ENCODE measurements at places on chromosomes 4 and X.

GRCh38 chrX:153406011-153406410 is 4.9 kb upstream of the PNMA6E start:
- DNase-seq, result no peak

GRCh38 chrX:149511081-149511480 is 6.0 kb upstream of the IDS start:
- no peak for DNase-seq

DNA sequence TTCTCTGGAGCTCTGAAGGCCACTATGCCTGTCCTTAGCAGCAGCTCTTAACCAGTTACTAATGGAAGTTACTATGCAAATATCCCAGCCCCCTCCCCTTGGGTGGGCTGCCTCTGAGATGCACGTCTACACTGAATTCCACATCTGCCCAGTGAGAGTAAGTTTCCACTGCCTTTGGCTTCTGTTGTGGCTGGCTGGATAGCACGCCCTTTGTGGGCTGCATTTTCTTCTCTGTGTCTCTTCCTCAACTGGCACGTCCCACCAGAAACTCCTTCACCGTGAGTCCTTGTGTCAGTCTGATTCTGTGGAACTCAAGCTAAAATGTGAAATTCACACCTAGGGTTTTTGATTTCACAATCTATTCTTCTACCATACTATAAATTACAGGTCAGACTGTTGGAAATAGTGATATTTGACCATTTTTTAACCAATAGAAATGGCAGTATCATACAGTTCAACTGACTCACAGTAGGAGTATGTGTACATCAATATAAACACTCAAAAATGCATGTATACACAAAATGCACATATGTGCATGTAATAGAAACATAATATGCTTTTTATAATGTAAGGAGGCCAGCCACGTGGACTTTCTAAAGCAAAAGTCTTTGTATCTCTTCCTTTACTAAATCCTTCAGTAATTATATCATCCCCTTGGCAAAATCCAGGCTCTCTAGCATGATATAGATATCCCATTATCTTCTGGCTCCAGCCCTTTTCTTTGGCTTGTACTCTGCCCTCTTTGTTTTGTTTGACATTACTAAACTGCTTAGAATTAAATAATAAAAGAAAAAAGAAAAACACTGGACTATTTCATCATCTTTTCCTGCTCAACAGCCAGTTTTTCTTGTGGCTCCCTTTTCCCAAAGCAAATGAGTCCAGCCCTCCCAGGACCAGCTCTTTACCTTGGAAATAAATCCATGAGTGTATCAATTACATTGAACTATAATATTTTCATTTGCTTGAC is 33.2 kb upstream of the LDB2 start:
- no peak for DNase-seq

DNA sequence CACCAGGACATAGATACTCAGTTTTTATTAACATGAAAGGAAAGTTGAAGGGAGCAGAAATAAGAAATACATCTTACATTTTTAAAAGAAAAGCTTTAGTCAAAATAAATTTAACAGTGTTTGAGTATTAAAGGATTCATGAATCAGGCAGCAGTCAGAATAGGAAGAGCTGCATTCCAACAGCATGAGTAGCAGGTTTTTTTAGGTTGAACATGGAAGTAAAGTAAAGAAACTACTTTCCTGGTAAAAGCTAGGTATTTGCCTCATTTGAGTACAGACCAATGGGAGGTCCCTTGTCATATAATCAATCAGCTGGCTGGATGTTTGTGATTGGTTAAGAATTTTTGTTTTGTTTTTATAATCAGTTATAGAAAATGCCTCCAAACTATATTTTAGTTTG is 645.9 kb upstream of the INTU start:
- no peak for DNase-seq

DNA sequence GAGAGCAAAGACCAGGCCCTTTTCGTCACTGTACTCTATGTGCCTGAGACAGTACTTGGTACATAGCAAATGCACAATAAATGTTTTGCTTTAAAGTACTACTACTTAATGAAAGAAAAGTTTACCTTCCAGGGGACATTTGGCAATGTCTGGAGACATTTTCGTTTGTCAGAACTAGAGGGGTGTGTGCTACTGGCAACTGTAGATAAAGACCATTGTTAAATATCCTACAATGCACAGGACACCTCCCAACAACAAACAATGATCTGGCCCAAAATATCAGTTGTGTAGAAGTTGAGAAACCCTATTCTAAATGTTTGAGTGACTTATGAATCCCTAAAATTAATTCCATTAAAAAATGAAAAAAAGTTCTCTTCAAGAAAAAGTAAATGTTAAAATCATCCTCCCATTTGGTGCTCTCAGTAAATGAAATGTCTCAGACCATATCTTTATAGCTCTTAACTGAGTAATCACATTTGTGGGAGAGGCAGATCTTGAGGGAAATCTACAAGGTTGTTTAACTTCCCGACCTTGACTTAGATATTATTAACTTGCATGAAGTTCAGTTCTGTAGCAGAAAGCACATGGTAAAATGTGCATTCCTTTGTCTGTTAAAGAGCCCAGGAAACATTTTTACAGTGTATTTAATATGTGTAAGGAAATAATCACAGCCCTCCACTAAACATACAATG is 18.5 kb downstream of the EGFL6 start:
- DNase-seq, result no peak

- DNase-seq, result no peak
Measured at GRCh38 chrX:19554786-19555185, 39.5 kb upstream of the MAP3K15 start.

DNA sequence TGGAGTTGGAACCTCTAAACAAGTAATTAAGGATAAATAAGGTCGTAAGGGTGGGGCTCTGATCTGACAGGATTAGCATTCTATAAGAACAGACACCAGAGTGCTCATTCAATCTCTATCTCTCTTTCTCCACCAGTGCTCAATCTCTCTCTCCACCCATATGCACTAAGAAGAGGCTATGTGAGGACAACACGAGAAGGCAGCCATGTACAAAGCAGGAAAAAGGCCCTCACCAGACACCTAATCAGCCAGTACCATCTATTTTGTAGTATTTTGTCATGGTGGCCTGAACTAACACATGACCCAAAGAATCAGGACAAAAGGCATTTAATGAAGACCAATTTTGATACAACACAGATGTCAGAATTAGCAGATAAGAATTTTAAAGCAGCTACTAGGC is 16.8 kb downstream of the RFC1 start:
- DNase-seq, result no peak

GRCh38 chrX:87517571-87518141 is at the start of gene KLHL4:
KLHL4 (plus strand) TSS chrX:87517802; CDS start chrX:87517894, 92 bp downstream.
- DNase-seq, result peak; percentile 57

- DNase-seq, result no peak
Measured at GRCh38 chr4:110516106-110516922, 40.4 kb downstream of the ENPEP start.

GRCh38 chr4:101229116-101229515 is 118.2 kb downstream of the PPP3CA start:
- no peak for DNase-seq

DNA sequence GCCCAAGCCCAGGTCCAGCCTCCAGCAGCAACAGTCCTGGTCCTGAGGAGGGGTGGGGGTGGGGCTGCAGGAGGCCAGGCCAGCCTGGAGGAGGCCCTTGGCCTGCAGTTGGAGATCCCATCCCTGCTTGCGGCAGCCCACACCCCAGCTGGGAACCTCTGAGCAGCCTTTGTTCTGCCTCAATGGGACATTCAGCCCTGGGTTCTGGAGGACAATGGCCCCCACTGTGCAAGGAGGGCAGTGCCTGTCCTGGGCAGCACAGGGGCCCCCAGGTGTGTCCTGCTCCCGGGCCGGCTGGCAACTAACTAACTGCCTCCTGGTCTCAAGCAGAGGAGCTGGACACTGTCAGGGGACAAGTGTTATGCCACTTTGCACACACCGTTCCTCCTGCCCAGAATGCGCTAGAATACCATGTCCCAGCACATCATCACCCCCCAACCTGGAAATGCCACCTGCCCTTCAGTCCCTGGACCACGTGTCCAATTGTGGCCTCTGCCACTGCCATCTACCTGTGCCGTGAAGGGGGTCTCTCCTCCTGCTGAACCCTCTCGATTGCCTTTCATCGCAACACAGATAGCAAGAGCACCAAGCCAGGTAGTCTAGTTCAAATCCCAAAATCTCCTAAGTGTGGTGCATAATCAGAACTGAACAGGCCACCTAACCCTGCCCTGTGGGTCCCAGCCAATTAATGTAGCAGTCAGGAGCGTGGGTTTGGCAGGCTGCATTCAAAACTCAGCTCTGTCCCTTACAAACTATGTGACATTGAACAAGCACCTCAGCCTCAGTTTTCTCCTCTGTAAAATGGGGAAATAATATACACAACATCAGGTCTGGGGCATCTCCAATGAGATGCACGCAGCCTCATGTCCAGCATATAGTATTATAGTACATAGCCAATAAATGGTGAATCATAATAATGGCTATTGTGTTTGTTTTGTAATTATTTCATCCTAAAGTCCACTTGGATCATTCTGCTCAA is 8.8 kb downstream of the PPP2R2C start:
- peak; percentile 33 for DNase-seq

DNA sequence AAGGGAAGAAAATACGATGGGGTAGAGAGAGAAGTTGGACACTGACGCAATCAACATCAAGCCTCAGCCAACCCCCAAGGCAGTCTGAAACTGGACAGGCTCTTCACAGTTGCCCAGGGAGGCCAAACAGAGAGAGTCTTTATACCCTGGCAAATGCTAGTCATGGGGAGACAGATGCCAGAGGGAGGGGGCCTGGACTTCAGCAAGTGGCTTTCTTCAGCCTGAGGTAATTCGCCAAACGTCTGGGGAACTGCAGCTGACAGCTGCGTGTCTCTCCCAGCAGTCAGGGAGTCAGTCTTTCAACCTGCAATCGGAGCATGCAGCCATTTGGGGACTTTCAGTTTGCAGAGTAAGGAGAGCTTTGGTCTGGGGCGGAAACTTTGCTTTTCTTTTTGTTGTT is 521.6 kb downstream of the TRIML1 start:
- DNase-seq, result no peak

- no peak for DNase-seq
Measured at GRCh38 chr4:85774489-85774888, 299.5 kb downstream of the ARHGAP24 start.

- no peak for DNase-seq
Measured at GRCh38 chr4:111959222-111959621, 186.0 kb upstream of the FAM241A start.
